ENCODE measurements at places on chromosomes 2 and 18. TPM values are rescaled to one million over a fixed set of nuclear protein-coding genes. Genes with fewer than 3 reads are reported as not detected.

- DNase-seq = no peak
Measured at GRCh38 chr2:28401411-28401810, 8.8 kb downstream of the FOSL2 start.

GRCh38 chr2:199464606-199465352, 7.0 kb upstream of the SATB2 start:
- peak; percentile 39 for DNase-seq

The APCDD1 gene
- total RNA-seq = 5.6 TPM

The SERPINB10 gene
- total RNA-seq = not detected

DNA sequence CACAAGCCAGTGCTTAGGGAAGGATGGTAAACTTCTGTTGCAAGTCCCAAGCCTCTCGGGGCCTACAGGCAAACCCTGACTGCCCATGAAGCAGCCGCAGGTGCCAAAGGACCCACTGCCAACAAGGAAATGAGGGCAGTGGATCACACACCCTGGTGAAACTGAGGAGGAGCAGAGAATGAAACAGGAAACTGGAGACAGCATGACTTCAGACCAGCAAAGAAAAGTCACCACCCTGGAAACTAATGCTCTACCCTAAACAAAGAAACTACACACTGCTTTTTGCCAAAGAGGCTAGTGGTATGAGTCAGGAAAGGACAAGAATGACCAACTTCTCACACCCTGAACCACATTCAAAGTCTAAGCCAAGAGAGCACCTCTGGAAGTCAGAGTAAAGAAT, 97.2 kb downstream of the MYO5B start:
- DNase-seq = peak; percentile 70

DNA sequence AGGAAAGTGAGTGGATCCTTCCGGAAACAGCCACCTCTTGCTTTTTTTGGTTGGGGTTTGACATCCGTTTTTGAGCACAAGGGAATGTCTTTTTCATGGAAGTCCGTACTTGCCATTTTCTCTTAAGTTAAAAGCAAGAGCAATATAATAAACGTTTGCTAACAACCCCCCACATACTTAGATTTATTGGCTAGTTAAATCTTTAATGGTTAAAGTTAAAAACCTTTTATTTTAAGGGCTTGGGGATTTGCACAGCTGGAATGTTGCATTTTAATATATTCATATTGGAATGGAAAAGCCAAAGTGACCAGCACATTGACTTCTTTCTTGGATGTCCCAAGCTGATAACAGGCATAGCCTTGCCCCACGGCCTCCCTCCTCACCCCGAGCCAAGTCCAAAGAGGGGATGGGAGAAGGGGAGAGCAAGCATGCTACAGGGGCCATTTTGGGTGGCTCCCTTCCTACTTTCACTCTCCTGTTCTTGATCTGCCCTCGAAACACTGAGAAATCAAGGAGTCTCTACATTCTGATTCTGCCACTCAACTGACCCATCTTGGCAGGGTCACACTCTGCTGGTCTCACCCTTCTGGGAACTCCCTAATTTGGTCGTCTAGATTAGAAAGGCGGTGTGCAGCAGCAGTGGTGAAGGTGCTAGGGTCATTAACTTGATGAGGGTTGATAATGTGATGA, 48.1 kb upstream of the PKDCC start:
- DNase-seq = no peak

DNA sequence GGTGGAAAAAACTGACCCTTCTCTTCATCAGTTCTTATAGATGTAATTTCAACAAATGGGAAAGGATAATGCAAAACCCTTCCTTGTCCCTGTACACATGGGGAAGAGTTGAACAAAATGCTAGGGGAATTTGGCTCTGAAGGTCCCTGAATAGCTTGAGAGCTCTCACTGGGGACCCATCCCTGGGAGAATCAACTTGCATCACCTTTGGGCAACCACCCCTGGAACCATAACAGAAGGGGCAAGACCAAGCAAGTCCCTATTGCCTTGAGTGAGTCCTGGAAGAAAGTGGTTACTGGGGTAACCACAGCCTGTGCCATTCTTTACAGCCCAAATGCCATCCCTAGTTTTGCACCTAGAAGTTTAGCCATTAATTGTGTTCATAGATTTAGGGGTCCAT, 52.2 kb upstream of the B3GNT2 start:
- DNase-seq = no peak

The SIX2 gene
- not detected for total RNA-seq

DNA sequence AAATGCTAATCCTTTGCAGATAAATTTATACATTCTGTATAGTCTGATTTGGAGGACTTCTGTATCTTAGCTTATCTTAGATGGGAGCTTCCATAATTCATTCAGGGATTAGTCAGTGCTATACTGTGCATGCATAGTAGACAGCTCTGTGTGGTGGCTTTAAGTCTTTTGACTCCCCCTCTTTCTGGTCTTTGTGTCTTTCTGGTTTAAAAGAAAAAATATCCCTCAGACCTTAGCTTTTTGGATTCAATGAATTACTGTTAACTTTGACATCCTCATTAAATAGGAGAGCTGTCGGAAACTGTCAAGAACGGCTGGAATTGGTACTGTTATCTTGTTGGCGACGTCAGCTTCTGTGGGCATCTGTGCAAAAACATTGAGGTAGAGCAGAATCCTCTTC, 130.4 kb downstream of the SPTBN1 start:
- DNase-seq = no peak

DNA sequence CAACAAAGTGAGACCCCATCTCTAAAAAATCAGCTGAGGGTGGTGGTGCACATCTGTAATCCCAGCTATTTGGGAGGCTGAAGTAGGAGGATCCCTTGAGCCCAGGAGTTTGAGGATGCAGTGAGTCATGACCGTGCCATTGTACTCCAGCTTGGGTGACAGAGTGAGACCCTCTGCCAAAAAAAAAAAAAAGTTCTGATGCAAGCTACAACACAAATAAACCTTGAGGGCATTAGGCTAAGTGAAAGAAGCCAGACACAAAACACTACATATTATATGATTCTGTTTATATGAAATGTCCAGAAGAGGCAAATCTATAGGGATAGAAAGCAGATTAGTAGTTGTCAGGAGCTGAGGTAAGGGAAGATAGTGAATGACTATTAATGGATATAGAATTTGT, 13.0 kb downstream of the YWHAQ start:
- DNase-seq = no peak

The MAP3K19 gene
- not detected for total RNA-seq

The CCDC74B gene
- 0.35 TPM for total RNA-seq

- no peak for DNase-seq
Measured at GRCh38 chr18:79896738-79897137, 54.7 kb downstream of the SLC66A2 start.

The TNFAIP6 gene
- 2.4 TPM for total RNA-seq

GRCh38 chr2:156476850-156477206, 40.6 kb downstream of the GPD2 start:
- no peak for DNase-seq

DNA sequence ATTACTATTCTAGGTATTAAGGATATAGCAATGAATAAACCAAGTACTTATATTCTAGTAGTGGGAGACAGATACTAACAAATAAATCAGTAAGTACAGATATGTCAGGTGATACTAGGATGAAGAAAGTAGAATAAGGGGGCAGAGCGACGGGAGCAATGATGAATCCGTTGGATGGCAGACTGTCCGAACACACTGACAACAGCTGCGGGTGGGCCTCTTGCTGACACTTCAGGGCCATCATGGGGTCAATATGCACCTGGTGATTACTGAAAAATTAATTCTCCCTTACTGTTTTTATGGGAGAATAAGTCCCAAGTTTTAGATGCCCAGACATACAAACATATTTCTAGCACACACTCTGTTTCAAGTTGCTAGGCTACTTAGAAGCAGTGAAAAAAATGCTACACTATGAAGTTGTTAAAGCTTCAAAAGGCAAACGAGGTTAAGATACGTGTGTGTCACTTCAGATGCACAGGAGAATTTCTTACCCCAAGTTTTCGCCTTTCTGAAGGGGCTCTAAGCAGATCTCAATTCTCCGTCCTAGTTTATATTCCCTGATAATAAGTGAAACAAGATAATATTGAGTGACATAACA, 78.7 kb downstream of the USP40 start:
- no peak for DNase-seq

- DNase-seq = no peak
Measured at GRCh38 chr2:73897240-73897583, 4.4 kb downstream of the ACTG2 start.
